Smooth muscle cell of the brain vasculature (primary cell): ENCODE measurements at places on chromosomes 7 and 10.

DNA sequence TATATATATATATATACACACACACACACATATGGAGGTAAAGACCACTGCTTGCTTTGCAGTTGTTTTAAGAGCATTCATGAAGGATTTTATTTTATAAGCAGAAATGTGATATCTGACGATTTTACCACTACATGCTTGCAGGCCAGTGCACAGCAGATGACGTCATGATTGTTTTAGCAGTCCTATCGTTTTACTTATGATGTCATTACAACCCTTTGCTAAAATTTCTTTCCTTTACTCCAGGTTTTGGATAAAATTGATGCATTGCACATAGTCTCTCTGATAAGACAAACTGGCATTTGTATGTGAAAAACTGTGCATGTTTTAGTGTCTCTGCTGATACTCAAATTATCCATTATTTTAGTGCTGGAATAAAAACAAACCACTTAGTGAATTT is 9.2 kb downstream of the EGFR start:
- DNase-seq, result no peak

GRCh38 chr7:16661924-16662323 is 15.9 kb downstream of the BZW2 start:
- no peak for DNase-seq

DNA sequence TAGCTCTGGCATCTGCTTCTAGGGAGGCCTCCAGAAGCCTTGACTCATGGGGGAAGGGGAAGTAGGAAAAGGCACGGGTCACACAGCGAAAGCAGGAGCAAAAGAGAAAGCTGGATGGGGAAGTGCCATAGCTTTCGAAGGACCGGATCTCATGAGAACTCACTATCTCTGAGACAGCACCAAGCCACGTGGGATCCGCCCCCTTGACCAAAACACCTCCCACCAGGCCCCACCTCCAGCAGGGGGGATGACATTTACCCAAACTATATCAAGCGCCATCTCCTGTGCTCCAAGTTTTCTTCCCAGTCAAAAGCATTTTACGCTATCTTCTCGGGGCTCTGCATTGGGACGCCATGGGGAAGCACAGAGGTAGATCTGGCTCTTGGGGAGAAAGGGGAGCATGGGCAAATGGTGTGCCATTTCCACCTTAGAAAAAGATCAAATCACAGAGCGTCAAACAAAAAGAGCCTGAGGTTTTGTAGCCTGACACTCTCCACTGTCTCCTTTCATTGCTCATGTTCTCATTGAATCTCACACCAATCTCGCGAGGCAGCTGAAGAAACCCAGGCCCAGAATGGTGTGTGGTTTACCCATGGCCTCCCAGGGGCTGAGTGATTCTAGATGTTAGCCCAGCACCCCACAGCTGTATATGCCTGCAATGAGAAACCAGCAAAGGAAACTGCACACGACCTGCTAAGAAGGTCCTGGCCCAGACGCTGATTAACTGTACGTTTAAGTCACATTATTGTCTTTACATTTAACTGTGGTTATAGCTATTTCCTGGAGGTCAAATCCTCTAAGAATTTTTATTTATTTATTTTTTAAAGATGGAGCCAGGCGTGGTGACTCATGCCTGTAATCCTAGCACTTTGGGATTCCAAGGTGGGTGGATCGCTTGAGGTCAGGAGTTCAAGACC is 8.1 kb upstream of the OLAH start:
- peak; percentile 88 for DNase-seq

DNA sequence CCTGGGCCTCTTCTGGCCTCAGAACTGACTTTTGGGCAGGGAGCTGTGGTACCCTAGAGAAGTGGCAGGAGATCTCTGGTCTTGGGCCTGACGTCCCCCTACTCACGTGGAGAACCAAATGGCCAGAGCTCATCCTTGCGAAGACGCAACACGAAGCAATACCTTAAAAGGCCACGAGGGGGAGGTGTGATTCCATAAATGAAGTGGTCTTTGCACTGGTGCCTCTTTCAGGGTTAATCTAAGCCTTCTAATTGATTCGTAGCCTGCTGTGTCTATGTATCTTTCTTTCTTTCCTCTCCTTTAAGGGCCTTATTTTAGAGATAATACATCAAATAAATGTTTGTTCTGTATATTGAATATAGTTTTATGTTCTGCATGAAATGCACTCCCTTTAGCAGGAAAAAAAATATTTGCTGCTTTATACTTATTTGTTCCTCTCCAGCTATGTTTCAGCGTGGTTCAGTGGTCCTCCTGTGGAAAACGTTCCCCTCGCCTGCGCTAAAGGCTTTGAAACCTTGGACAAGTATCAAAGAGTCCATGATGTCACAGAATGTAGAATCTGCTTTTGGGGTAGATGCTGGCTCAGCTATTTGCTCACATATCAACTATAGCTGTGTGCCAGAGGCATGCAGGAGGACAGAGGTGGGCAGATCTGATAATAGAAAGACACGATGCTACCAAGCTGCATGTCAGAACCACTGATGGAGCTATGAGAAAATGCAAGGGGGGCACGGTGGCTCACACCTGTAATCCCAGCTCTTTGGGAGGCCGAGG is 41.0 kb downstream of the STRA8 start:
- DNase-seq, result peak; percentile 50

DNA sequence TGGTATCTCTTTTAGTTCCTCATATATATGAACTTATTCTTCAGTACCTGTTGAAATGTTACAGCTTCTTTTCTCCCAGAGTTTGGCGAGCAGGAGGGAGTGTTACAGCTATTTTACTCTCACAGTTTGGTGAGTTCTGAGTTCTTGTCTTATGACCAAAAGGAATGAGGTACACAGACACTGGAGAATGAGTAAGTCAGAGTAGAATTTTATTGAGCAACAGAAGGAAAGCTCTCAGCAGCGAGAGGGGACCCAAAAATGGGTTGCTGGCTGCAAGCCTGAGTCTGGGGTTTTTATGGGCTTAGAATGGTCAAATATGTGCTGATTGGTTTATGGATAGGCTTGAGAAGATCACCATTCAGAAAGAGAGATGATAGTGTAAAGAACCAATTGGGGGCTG is 175.2 kb downstream of the CDK14 start:
- DNase-seq, result no peak

GRCh38 chr10:101031128-101031795 is at the start of the genes PDZD7 and SFXN3:
Gene PDZD7, minus strand, starts transcription at chr10:101031129. Its CDS starts 910 bp downstream, at chr10:101030219.
Gene SFXN3, plus strand, starts transcription at chr10:101031234. Its CDS starts 3,461 bp downstream, at chr10:101034695.
- DNase-seq, result no peak

- DNase-seq, result no peak
These were observed 80.8 kb upstream of the LEP start for GRCh38 chr7:128160296-128160695.

DNA sequence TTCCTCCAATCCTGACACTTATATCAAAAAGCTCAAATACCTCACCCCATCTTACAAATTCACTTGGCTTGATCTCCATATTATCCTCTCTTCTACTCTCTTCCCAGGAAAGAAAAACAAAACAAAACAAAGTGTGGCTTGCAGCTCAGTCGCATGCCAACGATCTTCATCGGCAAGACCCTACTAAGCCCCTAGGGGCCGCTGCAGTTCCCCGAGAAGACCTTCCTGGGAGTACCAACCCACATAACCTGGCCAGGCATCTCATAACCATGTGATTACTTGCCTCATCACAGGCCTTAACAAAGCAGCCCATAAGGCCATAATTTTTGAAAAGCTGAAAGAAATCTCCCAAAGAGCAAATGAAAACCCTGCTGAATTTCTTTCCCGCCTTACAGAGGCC is 103.7 kb downstream of the ZNF92 start:
- no peak for DNase-seq

- DNase-seq, result no peak
These were observed 61.4 kb downstream of the ZRANB1 start for GRCh38 chr10:125003146-125003900.

DNA sequence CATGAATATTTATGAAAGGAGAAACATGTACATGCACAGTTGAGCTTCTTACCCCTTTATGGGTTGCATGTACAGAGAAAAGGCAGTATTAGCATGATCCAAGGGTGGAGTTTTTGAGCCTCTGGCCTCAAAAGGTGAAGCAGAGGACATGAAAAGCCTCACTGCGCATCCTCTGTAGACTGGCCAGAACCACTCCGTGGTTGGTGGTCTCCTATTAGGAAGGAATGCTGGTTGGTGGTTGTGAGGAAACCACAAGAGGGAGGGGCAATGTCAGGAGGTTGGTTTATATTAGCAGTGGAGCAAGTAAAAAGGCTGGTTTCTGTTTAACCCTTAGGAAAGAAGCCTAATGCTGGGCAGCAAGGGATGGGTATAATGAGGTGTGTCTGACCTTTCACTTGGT is 37.5 kb downstream of the AHCYL2 start:
- no peak for DNase-seq

DNA sequence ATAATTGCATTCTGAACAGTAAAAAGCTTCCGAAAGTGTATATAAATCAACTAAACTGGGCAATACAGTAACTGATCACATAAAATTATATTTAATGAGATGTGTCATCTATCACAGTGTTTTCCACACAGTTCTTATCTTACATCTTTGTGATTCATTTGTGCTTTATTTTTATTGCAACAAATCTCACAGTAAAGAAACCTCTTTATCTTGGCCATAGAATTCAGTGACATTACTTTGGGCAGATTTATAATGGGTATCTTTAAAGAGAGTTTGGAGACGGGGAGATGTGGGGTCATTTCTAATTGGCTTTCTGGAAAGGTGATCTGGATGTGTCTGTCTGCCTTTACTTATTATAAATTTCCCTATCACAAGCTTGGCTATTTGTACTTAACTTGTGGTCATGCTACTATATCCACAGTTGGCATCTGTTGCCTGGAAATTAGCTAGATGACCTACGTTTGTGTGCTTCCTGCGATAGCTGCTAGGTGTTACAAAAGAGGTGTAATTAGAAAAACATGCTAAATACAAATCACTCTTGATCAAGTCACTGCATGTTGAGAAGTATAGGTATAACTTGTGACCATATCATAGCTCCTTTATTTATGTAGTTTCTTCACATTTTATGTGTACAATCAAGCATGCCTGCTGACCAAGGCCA is 123.8 kb downstream of the ARID5B start:
- no peak for DNase-seq

DNA sequence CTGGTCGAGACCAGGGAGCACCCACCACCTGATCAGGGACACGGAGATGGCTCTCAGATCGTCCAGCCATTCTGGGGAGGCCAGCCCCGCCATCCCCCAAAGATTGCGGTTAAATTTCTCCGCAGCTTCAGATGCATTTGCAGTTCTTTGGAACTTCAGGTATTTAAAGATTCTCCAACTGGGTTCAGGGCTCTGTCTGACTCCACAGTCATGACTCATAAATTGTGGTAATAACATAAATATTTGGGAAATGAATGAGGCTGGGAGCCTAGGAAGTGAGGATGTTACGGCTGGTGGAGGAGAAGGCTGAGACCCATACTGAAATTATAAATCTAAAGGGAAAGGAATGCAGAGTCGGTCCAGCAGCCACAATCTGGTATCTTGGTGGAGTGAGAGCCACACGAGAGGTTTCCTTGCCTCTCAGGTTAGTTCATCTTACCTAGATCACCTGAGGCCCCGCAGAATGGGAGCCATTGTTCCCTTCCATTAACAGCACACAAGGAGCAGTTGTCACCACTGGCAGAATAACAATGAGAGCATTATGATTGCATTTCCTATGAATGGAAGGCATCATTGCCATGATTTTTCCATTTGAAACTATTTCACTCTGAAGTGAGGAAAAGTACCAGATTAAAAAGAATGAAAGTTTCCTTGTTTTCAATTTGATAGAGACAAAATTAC is 26.7 kb upstream of the DNAJB6 start:
- peak; percentile 56 for DNase-seq

- DNase-seq, result peak; percentile 36
These were observed 94.7 kb upstream of the ZMIZ1 start for GRCh38 chr10:78973901-78974616.

DNA sequence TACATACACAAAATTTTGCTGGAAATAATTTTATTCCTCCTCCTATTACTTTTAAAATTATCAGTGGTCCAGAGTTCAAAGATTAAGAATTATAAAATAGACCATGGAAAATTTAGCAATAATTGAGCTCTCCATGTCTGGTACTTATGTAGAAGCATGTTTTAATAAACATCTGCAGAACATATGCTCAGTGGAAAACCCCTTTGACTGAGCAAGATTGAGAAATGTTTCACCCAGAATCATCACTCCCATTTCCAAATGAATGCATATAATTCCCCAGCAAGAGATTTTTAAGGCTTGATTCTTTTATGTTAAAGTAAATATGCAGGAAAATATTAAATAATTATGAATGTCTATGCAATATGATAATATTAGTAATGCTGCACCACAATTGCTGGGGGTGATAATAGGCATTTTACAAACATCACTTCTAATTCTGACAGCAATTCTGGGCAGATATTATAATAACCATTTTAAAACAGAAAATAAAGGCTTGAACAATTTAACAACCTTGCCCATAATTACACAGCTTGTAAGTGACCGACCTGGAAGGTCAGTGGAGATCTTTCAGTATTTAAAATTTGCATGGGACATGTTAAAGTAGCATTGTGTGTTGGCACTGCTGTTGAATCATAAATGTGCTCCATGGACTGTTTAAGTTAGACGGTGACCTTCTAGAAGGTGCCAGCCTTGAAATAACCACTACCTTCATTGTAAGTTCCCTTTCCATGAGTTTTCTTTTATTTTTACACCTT is 45.6 kb upstream of the TES start:
- DNase-seq, result no peak
